NCI-H2171 (cell line): ENCODE measurements at places on chromosomes 13 and 19.

GRCh38 chr19:15316498-15316897 lies 15.8 kb downstream of the BRD4 start:
- DNase-seq, result no peak

DNA sequence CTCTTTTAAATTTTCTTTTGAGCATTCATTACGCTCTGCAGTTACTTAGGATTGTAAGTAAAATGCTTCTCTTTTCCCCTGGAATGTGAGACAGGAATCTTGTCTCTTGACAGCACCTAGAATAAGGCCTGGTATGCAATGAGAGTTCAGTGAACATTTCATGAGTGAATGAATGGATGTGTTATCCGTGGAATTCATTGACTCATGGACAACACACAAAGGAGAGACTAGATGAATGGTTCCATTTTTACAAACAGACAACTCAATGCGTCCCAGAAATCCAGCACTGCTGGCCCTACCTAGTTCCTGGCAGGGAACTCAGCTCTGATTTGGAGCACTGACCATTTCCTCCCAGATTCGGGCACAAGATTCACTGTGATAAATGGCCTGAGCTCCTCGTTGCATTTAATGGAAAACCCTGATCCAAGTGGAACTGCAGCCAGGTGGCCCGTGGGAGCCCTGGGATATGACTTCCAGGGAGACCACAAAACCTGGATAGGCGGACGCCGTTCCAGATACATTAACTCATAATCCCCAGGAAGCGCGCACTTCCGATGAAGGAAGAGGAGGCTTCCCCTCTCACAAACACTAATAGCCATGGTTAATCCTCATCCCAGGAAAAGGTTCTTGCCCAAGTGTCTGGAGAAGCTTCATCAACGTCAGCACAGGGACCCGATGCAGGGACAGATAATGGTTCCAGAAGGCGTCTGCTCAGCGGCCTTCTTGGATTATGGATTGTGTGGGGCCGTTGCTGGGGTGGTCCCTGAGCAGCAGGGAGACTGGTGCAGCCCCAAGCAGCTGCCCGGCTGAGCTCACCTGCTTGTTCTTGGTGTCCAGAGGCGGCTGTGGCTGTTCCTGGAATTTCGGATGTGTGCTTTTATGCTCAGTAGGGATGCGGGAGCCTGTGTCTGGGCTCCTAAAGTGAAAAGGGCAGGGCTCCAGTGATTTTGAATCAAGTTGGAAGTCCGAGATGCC lies 211.1 kb upstream of the TSHZ3 start:
- no peak for DNase-seq

DNA sequence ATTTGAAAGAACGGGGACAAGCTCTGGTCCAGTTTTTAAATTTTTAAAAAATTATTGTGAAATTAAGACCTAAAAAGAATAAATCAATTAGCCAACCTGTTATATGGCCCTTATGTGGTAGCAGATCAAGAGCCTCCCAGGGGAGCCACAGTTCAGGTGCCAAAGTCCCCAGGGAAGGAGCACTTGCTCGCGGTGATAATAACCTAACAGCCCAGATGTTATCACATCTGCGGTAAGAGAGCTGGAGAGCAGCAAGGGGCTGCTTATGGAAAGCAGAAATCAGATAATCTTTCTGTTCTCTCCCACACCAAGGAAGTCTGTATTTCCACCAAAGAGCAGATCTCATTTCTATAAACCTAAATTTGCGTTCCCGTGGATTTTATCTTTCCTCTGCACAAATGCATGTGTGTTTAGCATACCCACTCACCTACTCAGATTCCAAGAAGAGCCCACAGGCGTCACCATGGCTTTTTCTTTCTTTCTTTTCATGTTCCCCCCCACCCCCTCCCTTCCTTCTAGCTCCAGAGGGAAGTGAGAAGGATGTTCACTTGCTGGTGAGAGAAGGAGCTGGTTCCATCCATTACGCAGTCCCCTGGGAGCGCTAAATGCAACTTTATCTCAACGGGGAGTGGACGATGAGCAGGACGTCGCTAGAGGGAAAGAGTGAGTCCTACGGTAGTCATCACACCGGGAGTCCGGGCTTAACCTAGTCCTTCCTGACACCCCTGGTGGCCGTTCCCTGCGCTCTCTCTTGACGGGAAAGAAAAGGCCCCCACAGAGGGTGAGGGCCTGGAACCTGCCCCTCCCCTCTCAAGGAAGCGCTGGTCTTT lies 1.6 kb upstream of the POU4F1 start:
- DNase-seq, result peak; percentile 80

DNA sequence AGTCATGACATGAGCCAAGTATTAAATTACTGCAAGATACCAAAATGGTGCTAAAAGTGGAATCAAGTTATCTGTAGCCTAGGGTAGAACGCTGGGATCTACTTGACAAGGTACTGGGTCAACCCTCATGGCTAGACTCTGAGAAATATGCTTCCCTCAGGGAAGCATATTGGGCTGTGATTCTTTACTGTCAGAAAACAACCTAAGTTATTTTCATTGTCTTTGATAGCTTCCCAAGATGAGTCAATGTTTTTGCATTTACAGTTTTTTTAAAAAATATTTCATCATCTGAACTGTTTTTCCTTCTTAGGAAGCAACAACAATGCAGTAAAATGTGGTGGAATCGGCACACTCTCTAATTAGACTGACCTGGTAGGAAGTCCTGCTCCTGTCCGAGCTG lies 218.0 kb downstream of the RGCC start:
- DNase-seq, result no peak

- no peak for DNase-seq
Observed at GRCh38 chr19:53965091-53965490, 2.4 kb downstream of the CACNG8 start.

DNA sequence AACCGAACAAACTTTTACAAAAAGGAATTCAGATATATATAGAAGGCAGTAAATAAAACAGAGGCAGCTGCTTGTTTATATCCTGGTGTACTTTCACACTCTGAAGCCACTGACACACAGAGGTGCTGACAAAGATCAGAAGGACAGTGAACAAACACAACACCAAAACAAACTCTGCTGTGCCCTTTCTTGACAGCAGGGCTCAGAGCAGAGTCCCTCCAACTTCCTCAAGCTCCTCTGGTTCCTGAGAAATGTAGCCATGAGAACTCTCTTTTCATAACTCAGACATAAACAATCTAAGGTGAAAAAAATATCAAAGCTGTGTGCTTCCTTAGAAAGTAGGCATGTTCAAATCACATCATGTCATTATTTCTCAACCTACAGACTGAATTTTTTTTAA lies 1052.8 kb upstream of the SPRY2 start:
- no peak for DNase-seq

DNA sequence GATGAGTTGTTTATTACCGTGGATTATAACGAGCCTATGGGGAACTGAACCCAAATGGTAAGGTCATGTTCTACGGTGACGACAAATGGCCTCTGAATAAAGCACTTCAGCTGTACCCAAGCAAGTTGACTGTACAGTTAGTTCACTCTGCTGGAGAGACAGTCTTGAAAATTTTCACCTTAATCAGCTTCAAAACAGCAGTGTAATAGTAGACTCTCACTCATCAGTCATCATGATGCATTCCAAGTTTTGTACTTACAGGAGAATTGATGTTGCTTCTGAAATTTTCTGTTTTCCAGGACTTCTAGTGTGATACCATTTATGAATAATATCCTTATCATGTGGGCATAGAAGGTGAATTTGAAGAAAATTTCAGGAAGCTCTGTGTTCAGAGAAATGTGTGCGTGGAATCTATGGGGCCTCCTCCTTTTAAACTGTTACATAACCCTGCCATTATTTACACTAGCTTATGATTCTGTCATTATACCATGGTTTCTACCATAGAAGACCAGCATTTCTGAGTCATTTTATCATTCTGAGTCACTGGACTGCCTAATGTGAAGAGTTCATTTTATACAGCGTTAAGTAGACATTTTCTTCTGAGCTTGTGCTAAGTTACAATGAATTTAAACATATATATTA lies 96.9 kb downstream of the WDFY2 start:
- no peak for DNase-seq

DNA sequence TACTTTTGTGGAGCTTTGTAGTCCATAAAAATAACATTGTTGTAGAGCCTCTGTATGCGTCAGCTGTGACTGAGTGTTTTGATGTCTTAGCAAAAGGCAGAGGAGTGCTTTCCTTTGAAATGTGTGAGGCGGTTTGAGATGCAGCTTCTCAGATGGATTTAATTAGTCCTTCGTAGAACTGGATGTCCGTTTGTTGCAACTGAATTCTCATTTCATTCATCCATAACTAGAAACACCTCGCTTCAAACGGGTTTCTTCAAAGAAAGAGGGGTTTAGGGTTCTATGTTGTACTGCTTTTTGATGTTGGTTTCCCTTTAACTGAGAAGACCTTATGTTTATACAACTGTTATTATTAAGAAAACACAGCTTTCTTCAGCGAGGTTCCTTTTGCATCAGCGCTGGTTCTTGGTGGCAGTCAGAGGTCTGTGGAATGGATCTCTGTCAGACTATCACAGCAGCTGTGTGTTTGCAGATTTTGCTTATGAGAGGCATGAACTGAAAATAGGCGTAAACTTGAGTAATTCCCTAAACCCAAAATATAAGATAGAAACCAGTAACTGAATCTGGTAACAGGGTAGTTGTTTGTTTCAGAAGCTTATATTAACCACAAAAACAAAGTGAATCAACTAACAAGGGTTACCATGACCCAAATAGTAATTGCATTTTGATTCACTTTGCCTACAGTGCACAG lies 194.4 kb downstream of the GGACT start:
- DNase-seq, result no peak

DNA sequence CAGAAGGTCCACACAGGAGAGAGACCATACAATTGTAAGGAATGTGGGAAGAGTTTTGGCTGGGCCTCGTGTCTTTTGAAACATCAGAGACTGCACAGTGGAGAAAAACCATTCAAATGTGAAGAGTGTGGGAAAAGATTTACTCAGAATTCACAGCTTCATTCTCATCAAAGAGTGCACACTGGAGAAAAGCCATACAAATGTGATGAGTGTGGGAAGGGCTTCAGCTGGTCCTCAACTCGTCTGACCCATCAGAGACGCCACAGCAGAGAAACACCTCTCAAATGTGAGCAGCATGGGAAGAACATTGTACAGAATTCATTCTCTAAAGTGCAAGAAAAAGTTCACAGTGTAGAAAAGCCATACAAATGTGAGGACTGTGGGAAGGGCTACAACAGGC lies 5.4 kb upstream of the ZNF225 start:
- DNase-seq, result no peak

- no peak for DNase-seq
Observed at GRCh38 chr19:42196011-42197001, 21.2 kb downstream of the DEDD2 start.

- DNase-seq, result no peak
Observed at GRCh38 chr13:107250628-107251027, 682.7 kb upstream of the ARGLU1 start.
